ENCODE measurements at places on chromosomes 4 and X.

GRCh38 chr4:40581254-40582140 lies 48.2 kb downstream of the RBM47 start:
- DNase-seq, result no peak

- DNase-seq, result no peak
Measured at GRCh38 chrX:10534611-10535010, 85.8 kb downstream of the MID1 start.

GRCh38 chrX:56762220-56762619 lies 33.2 kb downstream of the NBDY start:
- DNase-seq, result no peak

- DNase-seq, result no peak
Measured at GRCh38 chr4:147286846-147287587, 193.9 kb upstream of the EDNRA start.

- DNase-seq, result no peak
Measured at GRCh38 chr4:6338951-6339817, 69.5 kb downstream of the WFS1 start.

DNA sequence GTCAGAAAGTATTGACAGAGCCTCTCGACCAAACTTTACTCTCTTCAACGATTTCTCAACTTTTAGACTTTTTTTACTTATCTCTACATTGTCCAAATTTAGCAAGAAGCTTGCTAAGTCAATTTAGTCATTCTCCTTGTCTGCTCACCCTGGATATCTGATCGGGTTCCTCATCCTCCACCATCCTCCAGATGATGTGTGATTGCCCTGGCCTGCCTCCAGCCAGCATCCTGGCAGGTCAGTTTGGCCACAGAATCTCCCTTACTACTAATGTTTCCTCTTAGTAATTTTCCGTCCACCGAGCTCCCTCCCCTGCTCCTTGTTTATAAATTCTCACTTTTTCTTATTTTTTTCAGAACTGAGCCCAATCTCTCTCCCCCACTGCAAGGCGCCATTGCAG lies 167.9 kb upstream of the ZFP42 start:
- no peak for DNase-seq

- no peak for DNase-seq
Measured at GRCh38 chr4:71221510-71222466, 117.0 kb upstream of the SLC4A4 start.

DNA sequence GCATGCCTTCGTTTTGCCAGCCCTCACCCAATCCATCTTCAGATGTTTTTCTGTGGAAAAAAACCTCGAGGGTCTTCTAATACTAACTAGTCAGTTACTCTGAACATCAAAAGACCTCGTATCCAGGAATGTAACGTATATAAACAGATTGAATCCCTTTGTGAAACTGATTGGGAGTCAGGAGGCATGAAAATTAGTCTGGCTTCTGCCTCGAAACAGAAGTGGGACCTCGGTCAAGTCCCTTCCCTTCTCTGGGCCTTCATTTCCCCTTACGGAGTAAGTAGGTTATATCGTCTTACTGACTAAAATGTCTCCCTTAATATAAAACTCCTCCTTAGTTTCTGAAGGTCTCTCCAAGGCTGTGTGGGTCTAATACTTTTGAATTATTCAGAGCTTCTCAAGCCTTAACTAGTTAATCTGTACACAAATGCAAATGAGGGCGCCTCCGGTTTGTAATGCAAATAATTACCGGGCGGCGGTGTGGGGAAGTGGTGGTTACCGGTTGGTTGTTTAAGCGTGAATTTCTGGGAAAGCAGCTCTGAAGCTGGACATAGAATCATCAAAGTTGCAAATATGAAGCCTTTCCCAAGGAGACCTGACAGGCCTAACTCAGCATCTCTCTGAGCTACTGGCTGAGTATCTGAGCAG lies 11.4 kb upstream of the NKRF start:
- no peak for DNase-seq

DNA sequence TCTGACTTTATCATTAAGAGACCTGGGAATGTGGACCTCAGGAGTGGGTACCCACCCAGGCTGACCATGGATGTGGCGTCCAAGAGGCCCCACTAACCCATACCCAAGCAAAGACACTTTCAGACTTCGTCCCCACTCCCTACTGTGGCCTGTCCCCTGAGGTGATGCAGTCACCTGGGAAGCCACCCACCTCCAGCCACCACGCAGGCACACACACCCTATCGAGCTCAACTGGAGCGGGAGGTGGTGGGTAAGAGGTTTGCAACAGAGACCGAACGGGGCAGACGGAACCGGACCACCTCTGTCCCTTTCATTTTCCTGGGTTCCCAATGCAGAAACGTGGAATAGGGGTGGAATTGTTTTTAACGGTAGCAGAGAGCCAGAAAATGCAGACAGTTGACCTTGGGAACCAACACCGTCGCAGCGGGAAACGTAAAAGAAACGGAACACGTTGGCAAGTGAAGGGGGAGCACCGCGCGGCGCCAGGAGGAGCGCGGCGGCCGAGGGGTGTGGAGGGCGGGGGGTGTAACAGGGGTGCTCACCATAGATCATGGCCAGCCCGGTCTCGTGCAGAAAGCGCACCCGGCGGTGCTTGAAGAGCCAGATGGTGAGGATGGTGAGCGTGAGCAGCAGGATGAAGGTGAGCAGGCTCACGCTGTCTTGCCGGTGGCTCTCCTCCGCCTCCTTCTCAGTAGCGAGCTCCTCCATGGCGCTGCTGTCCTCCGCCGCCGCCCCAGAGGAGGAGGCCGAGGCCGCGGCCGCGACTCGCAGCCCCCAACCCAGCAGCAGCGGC lies 559 bp downstream of the SLC9A7 start:
- no peak for DNase-seq

DNA sequence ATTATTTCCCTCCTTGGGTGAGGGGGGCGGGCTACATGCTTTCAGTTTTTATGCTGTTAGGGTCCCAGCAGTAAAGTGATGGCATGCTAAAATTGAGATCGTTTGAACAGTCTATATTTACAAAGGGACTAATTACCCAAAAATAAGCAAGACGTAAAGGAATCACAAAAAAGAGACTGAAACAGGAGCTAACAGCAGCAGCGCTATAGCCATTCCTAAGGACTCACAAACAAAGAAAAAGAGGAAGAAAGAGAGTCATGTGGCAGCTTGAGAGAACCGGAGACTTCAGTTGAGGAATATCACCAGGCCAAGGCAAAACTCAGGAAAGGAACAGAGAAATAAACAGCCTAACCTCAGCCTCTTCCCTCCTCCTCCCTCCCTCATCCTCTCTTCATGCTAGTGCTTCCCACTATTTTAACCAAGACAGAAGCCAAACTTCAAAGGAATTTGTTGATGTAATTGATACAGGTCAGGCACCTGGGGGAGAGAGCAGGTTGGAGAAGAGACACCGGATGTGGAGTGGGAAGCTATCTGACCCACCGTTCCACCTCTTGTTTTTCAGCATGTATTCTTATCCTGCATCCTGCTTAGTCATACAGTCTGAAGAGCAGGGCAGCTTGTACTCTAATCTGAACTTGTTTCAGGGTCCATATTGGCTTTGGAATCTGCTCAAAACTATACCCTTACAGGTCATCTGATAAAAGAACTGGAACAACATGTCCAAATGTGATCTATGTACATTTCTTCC lies 383.7 kb downstream of the NAF1 start:
- no peak for DNase-seq

DNA sequence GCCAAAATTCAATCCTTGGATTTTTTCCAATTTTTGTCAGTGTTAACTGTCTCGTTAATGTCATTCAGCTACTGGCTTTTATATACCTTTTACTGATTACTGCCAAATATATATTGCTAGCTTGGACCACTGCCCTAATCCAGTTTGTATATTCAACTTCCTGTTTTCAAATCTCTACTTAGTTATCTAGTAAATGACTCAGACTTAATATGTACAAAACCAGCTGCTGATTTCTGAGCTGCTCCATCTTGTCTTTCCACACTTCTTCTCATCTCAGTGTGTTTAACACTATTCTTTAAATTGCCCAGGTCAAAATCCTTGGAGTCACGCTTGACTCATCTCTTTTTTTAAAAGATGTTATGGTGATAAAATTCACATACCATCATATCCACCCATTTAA lies 1196.7 kb downstream of the RAPGEF2 start:
- DNase-seq, result no peak

DNA sequence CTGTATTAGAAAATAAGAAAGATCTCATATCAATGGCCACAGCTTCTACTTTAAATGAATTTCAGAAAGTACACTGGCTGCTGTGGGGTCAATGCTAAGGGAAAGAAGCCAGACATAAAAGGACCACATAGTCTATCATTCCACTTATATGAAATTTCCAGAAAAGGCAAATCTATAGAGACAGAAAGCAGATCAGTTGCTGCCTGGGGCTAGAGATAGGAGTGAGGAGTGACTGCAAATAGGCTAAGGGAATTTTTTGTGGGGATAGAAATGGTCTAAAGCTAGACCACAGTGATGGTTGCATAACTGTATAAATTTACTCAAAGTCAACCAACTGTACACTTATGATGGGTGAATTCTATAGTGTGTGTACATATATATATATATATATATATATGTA lies 8.3 kb downstream of the GAB3 start:
- no peak for DNase-seq

- DNase-seq, result no peak
Measured at GRCh38 chr4:95821867-95822266, 18.0 kb upstream of the PDHA2 start.

GRCh38 chr4:499567-499966 lies 557 bp downstream of the PIGG start:
- no peak for DNase-seq

GRCh38 chr4:181418496-181418895 lies 824.7 kb upstream of the TENM3 start:
- DNase-seq, result no peak

DNA sequence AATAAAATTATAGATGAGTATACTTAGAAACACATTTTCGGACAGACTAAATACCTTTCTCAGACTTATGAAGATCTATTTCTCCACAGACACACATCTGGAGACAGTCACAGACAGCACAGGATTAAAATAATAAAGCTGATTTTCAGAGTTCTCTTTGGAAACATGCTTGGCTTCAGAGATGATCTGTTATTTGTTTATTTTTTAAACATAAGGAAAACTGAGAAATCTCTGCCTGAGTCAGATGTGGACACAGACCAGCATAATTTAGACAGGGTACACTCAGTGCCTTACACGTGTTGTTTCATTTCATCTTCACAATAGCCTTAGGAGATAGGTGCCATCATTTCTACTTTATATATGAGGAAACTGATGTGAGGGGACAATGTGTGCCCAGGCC lies 92.1 kb downstream of the SLC9A7 start:
- no peak for DNase-seq

DNA sequence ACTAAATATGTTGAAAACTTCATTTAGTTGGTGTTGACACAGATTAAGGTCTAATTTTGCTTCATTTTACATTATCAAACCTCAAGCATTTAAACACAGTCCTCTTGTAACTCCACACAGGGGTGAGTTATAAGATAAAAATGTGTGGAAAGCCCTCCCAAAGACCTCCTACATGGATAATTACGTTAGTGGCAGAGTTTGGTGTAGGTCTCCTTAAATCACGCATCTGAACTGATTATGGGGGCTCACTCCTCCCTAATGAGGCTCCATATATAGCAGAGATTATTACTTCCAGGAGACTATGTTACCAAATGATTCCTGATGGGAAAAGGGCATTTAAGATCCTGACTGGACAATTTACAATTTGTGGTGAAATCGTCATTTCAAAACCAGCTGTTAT lies 32.2 kb upstream of the VCX3B start:
- DNase-seq, result no peak

DNA sequence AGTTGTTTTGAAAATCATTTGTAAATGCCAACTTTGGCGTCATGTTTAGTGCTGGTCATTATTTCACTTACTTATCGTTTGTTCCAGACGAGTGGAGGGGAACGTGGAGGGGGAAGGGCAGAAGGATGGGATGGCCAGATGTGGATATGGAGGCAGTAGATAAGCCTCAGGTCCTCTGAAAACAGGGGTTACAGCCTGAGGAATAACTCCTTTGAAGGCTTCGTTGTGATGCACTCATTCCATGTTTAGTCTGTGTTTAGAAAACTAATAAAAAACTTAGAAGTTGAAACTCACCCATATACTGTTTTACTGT lies 1.1 kb downstream of the MOB1B start:
- no peak for DNase-seq

GRCh38 chr4:153034681-153035080 lies 98.6 kb downstream of the FHDC1 start:
- DNase-seq, result no peak

DNA sequence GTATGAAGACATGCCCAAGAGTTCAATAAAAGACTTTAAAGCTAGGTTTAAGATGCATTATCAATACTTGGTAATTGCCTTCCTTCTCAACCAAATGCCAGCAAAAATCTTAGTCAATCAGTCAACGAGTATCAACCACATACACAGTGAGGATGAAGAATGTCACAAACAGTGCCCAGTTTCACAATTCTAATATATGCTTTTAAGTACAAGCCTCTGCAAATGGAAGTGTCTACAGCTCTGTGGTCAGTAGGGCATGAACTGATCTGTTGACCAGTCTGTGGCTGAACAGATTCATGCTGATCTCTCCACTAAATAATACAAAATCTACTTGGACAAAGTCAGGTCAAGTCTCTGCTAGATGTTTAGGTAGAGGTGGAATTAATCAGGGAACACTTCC lies 27.9 kb downstream of the PPARGC1A start:
- DNase-seq, result no peak

- DNase-seq, result no peak
Measured at GRCh38 chr4:150382028-150382427, 199.9 kb upstream of the MAB21L2 start.

DNA sequence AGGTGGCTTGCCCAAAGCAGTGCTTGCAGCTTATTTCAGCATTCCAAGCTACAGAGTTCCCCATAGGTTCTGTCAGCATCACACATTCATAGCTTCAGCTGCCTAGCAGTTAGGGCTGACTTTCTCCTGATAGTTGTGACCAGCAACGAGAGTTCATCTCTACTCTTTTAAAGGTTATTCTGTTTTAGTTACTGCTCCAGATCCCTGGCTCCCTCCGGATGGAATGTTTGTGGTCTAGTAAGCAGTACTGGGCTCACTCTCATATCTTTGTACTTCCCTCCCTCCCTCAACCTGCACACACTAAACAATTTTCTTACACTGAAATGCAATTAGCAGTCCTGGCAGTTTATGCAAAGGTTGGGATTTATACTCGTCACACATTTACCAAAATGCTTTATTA lies 43.9 kb downstream of the PTTG2 start:
- no peak for DNase-seq

DNA sequence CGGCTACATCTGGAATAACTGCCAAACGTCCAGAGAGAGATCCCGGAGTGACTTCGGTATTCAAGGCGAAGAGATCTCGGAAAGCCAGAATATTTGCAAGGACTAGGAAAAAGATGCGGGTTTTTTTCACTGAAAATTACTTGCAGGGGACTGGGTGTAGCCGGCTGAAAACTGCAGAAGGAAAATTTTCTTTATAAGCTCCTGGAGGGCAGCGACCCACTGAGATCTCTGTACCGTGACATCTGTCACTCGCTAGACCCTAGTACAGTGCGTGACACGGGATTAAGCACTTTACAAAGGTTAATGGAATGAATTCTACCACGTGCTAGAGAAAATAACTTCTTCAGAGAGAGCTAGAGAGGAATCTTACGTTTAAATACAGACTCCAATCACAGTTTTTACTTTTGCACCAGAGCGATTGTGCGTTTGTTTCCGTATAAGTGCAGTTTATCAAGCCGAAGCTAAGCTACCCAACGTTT lies 1.1 kb upstream of the LCORL start:
- no peak for DNase-seq
